ELR (cell line): ENCODE measurements at places on chromosomes 5 and 9.

DNA sequence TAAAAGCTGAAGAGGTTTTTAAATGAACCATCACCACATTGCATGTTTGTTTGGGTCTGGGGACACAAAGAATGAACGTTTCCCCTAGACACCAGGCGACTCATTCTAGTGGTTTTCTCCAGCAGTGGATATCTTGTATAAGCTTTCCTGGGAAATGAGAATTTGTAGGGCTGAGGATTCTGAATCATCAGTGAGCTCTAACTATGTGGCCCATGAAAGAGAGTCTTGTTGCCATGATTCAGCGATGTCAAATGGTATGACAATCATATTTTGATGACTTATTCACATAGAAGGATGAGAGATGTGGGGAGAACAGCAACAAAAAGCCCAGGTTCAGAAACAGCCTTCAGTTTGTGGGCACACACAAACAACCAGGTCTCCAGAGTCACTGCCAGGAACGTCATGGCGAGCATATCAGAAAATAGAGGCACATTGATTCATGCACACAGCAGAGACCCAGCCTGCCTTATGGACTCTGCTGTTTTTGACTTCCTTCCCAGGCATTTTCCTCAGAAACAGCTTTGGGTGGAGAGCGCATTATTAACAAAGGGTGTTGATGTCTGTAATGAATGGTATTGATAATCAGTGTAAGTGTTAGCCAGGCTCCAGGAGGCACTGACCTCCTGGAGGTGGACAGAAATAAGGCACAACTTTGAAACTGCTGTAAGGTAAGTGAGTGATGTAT lies 13.3 kb downstream of the ZNF474 start:
- DNase-seq = peak; percentile 98

DNA sequence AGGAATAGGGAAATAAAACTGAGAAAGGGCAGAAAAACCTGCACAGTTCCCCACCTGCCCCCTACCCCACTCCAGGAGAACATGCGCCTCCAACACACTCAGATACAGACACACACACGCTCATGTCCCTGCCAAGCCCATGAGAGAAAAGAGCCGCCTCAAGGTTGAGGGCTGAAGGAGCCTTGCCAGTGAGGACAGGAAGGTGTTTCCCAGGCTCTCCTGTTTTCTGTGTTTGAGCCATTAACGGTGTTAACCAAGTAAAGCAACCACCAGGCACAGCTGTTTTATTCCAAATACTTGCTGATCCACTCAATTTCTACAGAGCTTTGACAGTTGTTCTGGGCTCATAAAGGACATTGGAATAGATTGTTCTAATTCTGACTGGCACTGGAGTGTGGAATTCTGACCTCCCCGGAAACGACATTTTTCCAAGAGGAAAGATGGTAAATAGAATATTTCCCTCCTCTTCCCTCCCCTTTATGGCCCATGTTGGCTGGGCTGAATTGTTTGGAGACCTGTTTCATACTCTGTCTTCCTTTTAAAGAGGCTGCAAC lies 238.0 kb downstream of the DMAC1 start:
- DNase-seq = no peak

GRCh38 chr9:82890401-82890800 lies 172.5 kb downstream of the RASEF start:
- DNase-seq = no peak

DNA sequence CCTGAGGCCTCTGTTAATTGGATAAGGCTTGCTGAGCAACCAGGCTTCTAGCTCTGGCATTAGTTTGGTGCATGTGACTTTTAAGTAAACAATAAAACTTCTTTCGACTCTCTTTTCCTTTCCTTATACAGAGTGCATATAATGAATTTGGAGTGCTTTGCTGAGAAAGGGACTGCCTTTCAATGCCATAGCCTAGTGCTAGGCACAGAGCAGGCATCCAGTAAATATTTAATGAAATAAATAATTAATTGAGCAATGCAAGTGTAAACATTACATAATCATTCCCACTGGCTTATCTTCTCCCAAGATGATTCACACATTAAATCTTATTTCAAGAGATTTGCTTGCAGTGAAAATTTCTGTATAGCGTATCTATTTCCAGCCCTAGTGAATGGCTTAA lies 74.1 kb downstream of the NMUR2 start:
- no peak for DNase-seq

GRCh38 chr5:140672455-140673186 lies 755 bp downstream of the DND1 start:
- peak; percentile 57 for DNase-seq

DNA sequence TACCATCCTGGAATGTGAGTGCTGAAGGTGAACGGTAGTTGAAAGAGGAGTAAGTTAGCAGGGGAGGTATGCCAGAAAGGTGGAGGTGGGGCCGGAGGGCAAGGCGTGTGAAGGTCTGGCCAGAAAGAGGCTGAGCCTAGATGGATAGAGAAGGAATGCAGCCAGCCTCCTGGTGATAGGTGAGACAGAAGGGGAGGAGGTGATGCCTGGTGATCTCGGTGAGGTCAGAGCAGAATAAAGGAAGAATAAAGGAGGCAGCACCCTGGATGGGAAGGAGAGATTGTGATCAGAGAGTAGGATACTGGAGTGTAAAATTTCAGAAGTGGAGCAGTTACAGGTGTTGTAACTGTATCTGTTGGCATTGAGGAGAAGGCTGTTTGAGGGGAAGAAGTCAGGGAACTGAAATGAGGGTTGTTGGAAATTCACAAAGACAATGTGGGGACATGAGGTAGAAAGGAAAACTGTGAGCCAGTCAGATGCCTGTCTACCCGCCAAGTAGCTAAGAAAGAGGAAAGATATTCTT lies 2.0 kb downstream of the GNG10 start:
- no peak for DNase-seq

DNA sequence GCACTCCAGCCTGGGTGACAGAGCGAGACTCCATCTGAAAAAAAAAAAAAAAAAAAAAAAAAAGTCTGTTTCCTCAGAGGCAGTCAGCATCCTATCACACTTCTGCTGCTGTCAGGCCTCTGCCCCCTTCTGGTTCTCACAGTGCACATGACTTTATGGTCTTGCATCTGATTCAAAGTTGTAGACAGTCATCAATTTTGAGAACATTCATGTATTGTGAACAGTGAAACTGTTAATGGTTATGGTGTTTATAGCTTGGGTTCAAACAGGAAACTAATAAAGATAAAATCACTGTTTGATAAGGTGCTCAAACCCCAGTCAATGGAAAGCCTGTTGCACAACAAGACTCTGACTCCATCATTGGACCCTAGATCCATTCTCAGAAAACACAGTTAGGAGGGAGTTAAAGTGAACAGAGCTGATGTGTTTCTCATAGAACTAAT lies 61.4 kb downstream of the FOXD1 start:
- peak; percentile 45 for DNase-seq

DNA sequence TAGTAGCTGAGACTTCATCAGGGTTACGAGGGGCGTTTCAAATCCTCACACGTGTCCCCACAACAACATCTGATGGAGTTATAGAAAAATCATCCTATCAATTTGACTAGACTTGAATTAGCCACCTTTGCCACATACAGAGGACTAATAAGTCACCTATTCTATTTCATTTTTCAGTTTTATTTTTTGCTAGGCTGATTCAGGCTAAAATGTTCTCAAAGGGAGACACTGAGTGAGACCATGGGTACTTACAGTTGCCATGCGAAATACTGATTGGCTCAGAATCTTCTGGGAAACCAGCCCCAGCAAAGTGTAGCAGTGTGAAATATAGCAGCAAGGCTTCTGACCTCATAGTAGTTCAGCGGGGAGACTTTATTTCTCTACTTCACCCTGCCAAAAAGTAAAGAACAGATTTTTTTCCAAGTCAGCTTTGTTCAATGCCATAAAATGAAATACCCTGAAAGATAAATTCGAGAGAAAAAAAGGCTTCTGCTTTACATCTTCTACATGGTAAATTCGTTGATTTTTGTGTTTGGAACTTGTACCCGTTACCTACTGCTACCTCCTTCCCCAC lies 69.9 kb downstream of the SEMA6A start:
- no peak for DNase-seq

DNA sequence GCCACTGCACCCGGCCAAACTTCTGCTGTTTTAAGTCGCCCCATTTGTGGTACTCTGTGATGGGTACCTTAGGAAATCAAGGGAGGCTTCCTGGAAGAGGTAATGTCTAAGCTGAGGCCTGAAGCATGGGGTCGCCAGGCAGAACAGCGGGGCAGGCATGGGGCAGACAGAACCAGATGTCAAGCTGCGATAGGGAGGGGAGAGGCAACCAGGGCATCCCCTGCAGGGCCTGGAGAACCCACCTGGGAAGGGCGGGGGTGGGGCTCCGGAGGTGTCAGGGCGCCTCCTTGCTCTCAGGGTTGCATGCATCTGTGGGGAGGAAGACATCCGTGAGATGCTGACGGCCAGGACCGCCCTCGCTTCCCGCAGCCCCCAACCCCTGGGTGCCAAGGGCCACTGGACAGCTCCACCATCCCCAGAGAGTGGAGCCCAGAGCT lies 2.8 kb downstream of the LCN15 start:
- no peak for DNase-seq

DNA sequence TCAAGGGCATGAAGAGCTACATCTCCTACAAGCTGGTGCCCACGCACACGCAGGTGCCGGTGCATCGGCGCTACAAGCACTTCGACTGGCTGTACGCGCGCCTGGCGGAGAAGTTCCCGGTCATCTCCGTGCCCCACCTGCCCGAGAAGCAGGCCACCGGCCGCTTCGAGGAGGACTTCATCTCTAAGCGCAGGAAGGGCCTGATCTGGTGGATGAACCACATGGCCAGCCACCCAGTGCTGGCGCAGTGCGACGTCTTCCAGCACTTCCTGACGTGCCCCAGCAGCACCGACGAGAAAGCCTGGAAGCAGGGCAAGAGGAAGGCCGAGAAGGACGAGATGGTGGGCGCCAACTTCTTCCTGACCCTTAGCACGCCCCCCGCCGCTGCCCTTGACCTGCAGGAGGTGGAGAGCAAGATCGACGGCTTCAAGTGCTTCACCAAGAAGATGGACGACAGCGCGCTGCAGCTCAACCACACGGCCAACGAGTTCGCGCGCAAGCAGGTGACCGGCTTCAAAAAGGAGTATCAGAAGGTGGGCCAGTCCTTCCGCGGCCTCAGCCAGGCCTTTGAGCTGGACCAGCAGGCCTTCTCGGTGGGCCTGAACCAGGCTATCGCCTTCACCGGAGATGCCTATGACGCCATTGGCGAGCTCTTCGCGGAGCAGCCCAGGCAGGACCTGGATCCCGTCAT lies 1.4 kb downstream of the SNX18 start:
- DNase-seq = no peak

DNA sequence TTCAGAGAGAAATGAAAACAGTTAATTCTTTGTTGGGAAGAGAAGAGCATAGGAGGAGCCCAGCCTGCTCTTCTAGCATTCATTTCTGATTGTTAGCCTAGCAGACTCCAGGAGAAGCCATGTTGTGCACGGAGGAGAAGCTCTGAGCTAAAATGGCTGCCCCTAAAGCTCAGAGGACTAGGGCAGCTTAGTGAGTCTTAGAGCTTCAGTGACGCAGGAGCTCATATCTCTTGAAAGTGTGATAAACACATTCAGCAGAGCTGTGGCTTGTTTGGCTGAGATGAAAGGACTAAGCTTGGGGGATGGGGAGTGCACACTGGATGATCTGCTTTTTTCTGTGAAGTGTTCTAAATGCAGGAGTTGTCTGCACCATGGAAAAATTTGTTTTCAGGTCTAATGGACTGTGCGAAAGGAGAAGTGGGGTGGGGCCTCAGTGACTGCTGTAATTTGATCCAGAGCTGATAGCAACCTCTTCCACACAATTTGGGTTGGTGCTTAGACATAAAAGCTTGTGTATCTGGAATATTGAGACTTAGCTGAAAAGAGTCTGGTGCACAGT lies 58.5 kb downstream of the ZNF462 start:
- DNase-seq = no peak

DNA sequence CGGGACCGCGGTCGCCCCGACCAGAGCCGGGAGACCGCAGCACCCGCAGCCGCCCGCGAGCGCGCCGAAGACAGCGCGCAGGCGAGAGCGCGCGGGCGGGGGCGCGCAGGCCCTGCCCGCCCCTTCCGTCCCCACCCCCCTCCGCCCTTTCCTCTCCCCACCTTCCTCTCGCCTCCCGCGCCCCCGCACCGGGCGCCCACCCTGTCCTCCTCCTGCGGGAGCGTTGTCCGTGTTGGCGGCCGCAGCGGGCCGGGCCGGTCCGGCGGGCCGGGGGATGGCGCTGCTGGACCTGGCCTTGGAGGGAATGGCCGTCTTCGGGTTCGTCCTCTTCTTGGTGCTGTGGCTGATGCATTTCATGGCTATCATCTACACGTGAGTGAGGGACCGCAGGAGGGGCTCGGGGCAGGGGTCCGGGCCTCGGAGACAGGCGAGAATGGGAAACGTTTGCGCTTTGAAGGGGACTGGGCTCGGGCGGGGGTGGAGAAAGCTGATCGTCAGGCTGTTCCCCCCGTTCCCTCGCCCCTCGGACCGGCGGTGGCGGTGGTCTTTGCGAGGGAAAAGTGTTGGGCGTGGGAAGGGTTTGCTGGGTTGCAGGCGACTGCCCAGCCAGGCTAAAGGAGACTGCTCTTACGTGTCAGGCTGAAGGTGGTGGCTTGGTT lies 457 bp downstream of the UGCG start:
- DNase-seq = no peak

DNA sequence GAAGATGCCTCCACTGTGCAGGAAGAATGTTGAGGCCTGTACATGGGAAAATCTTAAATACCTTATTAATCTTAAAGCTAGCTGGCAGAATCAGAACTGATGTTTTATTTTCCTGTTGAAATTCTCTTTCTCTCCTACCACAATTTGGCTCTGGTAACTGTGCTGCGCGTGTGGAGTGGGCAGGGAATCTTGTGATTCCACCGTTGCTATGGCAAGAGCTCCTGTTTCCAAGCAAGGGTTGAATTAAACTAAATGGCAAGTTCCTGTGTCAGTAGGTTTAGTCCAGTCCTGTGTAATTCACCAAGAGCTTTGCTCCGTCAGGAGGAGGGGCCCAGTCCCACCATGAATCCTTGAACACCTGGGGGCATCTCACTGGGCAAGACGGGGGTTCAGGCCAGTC lies 36.4 kb downstream of the NXNL2 start:
- DNase-seq = no peak

DNA sequence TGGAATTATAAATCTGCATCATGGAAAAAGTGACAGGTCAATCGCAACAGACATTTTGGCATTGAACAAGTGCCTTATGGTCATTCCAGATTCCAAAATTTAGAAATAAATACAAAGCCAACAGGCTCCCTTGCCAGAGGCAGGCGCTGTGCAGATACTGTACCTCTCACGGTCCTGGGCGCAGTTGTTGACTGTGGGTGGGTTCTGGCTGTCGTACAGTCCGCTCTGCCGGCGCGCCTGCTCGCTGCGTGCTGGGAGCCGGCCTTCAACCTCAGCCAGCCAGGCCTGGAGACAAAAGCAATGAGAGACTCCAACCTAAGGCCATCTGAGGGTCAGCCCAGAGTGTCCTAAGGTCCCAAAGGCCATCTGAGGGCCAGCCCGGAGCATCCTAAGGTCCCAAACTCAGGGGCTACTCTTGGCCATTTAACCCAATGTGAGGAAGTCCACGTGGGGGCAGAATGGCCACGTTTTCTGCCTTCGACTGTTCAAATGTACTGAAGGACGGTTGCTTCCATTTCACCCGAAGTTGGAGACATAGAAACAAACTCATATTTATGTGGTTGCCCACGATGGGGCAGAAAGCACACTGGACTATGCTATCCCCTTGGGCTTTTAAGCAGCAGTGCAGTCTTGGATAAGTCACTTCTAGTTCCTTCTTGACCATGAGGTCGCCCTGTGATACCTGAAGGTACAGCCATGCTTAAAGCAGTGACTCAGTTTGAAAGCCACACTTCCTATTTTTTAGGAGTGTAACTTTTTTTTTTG lies 65.2 kb downstream of the USP20 start:
- DNase-seq = no peak

GRCh38 chr9:89702401-89702800 lies 97.6 kb downstream of the GADD45G start:
- no peak for DNase-seq
